Activated CD4-positive, alpha-beta T cell treated with anti-CD3 and anti-CD28 coated beads, Interleukin-2, amount 10 ng/mL, durations not matched to agents 7 days and 5 days (primary cell): ENCODE measurements at places on chromosomes 11 and 22.
A peak's percentile ranks its signal among the peaks of the same experiment; 100 is the strongest.

- DNase-seq: no peak
Observed at GRCh38 chr11:15801126-15801525, 555.2 kb downstream of the SOX6 start.

GRCh38 chr11:128323381-128323780 is 264.0 kb downstream of the ETS1 start:
- peak; percentile 65 for DNase-seq

DNA sequence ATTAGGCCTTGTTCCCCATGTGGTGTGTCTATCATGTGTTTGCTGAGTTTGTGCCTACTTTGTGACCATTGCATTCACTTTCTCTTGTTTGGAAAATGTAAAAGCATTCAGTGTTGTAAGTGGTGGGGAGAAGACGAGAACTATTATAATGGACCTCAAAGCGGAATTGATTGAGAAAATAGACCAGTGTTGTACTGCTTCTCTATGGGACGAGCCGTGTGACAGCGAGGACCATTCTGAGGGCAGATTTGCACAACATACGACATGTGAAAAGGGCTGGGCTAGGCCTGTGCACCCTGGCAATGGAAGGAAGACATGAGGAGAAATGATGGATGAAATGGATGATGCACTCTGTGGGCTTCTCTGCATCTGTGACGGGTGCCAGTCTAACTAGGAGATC is 233.5 kb downstream of the DSCAML1 start:
- DNase-seq: no peak

GRCh38 chr11:26234451-26234850 is 97.5 kb upstream of the ANO3 start:
- no peak for DNase-seq
